Muscle of arm (tissue), 14 donors: ENCODE measurements at places on chromosomes 7 and 10. TPM values are rescaled to one million over a fixed set of nuclear protein-coding genes. Genes with fewer than 3 reads are reported as not detected.

KEL gene
- polyA plus RNA-seq, result 1.6 TPM

HPS6 gene
- polyA plus RNA-seq, result 7.5 TPM

NANOS1 gene
- polyA plus RNA-seq, result 5.5 TPM

GHRHR gene
- not detected for polyA plus RNA-seq

LRRC17 gene
- not detected for polyA plus RNA-seq

SEMA3C gene
- 183 TPM for polyA plus RNA-seq

ELMO1 gene
- polyA plus RNA-seq, result 27.4 TPM

PSD gene
- polyA plus RNA-seq, result 4.7 TPM

RBP3 gene
- not detected for polyA plus RNA-seq

LIPM gene
- 0.49 TPM for polyA plus RNA-seq

H2BK1 gene
- polyA plus RNA-seq, result not detected

NAT16 gene
- not detected for polyA plus RNA-seq
